ENCODE measurements at places on chromosomes 12 and 14.

DNA sequence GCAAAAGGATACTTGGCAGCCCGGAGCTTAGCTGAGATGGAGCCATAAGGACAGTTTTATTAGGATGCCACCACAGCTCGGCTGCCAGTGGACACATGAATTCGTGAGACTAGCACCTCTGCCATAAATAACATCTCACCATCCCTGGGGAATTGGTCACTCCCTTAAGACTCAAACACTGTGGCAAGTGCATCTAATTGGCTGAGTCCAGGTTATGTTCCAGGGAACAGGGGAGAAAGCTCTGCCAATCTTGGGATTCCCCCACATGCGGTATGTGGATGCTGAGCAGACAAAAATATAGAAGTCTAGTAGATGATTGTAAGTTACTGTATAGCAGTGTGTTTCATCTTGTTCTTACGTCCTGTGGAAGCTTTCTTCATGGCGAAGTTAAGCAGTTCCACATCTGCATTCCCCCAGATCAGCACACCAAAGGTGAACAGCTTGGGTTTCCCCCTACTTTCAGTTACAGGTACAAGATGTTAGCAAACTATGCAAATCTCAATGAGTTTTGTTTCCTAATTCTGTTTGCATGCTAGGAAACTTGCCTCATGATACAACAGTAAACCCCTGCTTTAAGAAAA, 131.1 kb downstream of the ETV6 start:
- no peak for DNase-seq

GRCh38 chr14:52032204-52032801, 36.6 kb downstream of the NID2 start:
- DNase-seq: no peak

DNA sequence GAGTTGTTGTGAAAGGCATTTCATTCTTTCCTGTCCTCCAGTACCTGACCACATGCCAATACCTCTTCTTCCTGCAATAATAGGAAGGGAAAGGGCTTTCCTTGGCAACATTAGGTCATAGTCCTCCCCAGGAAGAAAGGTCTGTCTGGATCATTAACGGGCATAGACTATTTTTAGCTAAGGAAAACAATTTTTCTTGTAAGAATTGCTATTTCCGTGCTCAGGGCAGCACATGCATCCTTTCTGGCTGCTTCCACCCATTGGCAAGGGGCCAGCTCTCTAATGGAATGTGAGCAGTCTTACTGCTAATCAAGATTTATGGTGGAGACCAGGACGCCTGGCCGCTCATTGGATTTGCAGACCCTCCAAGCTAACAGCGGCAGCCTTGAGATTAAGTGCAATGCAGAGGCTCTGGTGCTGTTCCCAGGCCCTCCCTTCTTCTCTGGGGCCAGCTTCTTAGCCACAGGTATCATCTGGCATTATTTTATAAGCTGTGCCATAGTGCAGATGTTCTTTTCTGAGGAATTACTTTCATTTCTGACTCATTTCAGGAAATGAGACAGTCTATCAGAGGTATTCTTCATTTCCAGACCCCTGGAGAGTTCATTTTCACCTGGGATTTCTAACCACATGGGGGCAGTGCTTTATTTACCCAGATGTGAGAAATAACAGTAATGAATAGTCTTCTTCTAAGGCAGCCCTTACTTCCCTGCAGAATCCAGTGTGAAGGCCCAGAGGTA, 52.9 kb downstream of the ANO6 start:
- no peak for DNase-seq

DNA sequence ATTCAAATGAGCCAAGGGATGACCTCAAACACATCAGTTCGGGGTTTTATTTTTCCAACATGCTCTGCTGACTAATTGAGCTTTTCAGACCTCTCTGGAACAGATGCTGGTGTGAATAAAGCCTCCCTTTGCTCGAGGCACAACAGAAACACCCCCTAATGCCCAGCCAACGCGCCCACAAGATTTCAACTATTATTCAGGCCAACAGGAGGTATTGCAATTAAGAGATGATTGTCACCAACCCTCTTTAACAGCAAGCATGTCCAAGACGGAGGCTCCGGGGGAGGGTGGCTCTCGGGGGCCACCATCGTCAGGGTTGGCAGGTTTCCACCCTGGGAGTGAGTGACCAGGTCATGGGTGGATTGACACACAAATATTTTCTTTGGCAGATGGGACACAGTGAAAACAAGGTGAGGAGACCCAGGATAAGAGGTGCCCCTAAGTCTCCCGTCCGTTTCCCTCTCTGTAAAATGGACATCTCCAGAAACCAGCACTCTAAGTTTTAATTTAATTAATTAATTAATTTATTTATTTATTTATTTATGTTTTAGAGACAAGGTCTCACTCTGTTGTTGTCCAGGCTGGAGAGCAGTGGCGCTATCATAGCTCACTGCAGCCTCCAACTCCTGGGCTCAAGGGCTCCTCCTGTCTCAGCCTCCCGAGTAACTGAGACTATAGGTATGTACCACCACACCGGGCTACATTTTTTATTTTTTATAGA, 56.1 kb downstream of the MAP1LC3B2 start:
- no peak for DNase-seq

DNA sequence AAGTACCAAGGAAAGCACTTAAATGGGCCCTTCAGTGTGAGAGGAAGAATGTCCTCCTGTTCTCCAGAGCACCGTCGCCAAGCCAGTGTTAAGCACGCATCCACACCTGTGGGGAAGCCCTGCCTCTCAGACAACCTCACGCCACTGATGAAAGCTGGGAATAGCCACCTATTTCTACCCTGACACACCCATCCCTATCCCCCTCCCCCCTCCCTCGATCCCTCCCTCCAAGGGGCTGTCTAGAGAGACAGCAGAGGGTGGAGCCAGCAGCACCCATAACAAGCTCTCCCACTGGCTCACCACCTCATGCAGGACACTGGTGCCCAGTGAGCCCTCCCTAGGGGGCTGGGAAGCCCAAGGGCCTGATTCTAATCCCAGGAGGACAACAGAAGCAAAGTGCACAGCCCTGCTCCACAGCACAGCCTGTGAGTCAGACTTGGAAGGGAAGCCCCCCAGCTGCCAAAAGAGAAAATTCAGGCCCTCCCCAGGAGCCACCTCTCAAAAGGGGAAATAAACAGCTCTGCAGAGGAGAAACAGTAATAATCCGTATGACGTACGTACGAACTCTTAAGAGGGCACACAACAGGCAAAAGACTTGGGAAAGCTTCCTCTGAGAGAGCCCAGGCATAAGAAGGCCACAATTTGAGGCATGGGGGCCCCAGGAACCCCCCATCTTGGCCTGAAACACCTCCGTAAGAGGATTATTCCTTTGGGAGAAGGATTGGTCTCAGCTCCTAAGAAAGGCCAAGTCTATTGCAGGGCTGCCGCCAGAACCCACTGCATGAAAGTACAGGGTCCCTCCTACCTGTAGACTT, 7.8 kb downstream of the PITPNM2 start:
- no peak for DNase-seq

DNA sequence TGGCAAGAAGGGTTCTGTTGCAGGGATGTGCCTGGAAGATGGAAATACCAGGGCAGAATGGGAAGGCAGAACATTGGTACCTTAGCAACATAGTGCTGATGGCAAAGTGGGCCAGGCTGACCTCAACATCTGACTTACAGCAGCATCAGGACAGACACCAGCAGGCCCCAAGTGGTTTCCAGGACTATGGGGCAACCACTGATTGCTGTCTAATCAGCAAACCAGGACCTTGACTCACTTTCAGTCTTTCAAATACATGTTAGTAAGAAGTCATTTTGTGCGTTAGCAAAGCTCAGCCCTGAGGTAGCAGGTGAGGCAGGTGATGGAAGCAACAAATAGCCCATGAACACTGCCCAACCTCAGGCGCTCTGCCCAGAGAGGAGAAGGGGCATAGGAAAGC, 4.7 kb upstream of the SPTSSA start:
- DNase-seq: no peak

DNA sequence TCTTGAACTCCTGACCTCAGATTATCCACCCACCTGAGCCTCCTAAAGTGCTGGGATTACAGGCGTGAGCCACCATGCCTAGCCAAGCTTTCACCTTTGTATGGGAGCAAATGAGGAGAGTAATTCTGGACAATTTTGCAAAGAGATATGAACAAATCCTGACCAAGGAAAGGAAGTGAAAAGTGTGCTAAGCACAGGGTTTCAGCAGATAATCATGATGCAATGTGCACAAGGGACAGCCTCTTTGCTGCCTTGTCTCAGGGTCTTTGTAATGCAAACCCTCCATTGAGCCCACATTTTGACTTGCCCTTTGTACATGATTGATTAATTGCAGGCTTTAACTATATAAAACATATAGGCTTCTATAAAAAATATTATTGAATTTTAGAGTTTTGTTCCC, 9.2 kb upstream of the PYGL start:
- DNase-seq: no peak

GRCh38 chr12:104622928-104623327, 166.2 kb downstream of the CHST11 start:
- DNase-seq: no peak

- DNase-seq: no peak
Observed at GRCh38 chr12:56785141-56785865, 22.2 kb downstream of the HSD17B6 start.

DNA sequence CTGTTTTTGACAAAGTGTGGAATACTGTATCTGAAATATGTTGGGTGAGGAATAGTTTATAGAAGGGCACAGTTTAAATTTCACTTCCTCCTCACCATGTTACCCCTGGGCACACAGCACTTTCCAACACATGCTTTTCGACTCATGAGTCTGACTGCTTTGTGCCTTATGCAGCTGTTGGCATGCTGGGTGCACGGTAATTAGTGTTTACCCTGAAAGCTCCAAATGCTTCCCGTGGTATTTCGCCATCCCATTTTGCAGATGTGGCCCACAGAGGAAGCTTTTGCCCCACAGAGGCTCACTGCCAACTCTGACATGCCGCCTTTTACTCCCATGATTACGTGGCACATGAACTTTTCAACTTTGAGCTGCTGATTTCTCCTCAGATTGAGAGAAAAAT, 168.6 kb downstream of the PRKCH start:
- DNase-seq: no peak

- no peak for DNase-seq
Observed at GRCh38 chr14:78593949-78594348, 423.8 kb downstream of the NRXN3 start.

GRCh38 chr14:20690848-20691640, 2.5 kb downstream of the ANG start:
- DNase-seq: no peak

- DNase-seq: no peak
Observed at GRCh38 chr14:32010604-32011125, 66.4 kb upstream of the ARHGAP5 start.

DNA sequence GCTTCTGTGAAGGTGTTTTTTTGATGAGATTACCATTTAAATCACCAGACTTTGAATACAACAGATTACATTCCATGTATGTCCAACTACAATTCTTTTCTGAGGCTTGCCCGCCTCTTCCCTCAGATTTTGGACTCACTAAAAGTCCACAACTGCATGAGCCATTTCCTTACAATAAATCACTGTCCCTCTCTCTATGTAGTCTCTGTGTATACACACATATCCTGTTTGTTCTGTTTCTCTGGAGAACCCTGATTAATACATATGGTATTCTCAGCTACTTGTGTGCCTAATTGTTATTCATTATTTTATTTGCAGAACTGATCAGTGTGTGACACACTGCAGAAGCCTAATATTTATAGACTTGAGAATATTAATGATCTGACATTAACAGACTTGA, 2.4 kb upstream of the MIPOL1 start:
- no peak for DNase-seq

DNA sequence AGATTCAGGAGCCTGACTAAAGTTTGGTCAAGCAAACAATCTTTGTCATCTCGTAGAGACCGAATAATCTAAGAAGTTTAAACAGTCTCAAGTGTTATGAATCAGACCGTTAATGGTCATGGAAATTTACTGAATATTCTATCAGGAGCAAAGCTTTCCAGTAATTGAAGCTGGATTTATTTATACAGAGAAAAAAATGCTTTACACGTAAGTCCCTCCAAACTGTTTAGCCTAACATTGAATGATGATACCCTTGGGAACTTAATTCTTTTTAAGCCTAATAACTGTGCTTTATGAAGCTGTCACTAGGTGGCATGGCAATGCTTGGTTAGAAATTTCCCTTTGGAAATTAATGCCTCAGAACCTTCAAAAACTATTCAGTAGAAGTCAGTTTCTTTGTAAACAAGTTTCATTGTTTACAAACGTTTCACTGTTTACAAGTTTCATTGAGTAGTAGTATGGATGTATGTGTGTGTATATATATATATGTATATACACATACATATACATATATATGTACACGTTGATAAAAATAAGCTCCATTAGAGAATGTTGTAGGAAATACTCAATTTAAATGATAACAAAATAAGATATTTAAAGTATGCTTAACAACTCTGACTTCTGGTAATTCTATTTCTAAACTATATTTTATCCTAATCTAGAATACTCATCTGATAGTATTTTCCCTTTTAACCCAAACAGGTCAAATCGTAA, 32.1 kb downstream of the DEPDC4 start:
- no peak for DNase-seq

DNA sequence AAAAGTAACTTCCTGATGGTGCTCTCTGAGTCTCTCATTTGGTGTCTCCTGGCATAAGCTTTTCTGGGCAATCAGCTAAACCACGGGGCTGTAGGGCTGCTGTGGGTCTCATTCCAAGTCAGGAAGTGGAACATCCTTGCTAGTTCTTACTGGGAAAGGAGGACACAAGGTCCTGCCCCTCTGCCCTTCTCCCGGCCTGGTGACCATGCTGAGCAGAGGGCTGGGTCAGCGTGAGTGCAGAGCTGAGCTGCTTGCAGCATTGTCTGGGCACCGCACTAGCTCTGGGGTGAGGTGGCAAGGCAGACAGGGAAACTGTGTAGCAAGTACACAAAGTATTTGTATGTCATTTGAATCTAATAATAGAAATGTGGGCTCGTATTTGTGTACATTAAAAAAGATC, 45.0 kb upstream of the ASPG start:
- DNase-seq: no peak

DNA sequence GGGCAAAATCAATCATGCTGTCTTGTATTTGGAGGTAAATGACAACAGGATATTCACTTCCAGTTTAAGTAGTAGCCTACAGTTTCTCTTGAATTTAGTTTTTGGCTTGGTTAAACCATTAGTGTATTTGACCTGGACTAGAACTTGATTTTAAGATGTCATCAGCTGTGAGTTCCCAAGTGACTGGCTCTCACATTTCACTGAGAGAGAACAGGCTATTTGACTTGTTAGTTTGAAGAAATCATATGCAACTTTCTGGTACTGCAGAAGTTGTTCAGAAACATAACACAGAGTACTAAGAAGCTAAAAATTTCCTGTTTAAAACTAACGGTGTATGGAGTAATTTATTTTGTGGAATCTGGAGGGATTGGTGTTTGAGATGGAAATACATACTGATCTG, 22.3 kb downstream of the MNAT1 start:
- DNase-seq: no peak

GRCh38 chr14:67413806-67414769, 2.1 kb upstream of the PLEK2 start:
- DNase-seq: no peak
